ENCODE measurements at places on chromosomes 16 and 17.

- no peak for DNase-seq
Measured at GRCh38 chr17:9173386-9173983, 152.2 kb downstream of the NTN1 start.

GRCh38 chr16:30122604-30123160 lies 338 bp downstream of the MAPK3 start:
- DNase-seq = no peak

DNA sequence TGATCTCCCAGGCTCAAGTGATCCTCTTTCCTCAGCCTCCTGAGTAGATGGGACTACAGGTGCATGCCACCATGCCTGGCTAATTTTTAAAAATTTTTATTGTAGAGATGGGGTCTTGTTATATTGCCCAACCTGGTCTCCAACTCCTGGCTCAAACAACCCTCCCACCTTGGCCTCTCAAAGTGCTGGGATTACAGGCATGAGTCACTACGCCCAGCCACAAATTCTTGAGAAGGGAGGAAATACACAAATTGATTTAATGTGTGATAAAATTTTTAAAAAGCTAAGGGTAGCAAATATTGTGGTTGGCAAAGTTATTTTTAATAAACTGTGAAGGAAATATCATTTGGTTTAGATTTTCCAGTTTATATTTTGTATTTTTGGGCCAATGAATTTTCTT lies 9.6 kb downstream of the ITGAD start:
- no peak for DNase-seq

DNA sequence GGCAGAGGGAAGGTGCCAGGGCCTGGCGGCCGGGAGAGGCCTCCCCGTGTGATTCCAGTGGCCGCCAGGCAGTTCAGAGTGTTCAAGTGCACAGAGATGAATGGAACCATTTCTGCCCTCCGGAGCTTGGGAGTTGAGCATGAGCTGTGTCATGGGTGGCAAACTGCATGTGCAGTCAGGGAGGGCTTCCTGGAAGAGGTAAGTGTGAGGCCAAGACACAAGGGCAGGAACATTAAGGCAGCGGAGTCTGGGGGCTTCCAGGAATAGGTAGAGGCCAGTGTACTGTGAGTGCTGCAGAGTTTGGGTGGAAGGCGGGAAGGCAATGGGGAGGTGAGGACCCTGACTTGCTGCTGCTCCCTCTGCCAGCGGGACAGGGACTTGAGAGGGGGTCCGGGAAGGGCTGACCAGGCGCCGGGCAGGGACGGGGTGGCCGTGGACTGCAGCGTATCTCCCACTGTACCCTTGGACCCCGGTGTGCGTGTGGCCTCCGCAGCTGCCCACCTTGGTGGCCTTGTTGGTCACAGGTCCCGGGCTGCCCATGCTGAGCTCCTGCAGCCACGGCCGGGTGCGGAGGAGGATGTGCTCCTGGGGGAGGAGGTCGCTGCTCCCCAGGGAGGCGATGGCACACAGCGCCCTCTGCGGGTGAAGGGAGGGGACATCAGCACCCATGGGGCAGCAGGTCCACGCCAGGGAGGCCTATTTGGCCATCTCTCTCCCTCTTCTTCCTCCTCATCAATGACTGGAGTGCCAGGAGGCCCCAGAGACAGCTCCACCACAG lies 7.5 kb upstream of the CEP131 start:
- DNase-seq = no peak

DNA sequence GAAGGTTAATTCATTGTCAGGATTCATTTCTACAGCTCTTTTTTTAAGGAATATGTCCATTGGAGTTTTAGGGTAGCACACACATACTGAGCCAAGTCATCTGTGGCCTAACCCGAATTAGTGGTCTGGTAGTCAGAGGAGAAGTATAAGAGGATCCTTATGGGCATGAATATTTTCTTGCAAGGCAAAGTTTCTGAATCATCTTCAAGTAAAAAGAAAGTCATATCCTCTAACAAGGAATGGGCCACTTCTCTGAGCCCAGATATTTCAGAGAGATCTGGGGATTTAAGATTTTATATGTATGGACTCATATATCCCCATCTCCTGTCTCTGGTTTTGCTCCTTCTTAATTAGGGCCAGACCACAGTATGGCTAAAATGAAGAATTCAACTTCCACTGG lies 99.2 kb upstream of the CDH8 start:
- no peak for DNase-seq

DNA sequence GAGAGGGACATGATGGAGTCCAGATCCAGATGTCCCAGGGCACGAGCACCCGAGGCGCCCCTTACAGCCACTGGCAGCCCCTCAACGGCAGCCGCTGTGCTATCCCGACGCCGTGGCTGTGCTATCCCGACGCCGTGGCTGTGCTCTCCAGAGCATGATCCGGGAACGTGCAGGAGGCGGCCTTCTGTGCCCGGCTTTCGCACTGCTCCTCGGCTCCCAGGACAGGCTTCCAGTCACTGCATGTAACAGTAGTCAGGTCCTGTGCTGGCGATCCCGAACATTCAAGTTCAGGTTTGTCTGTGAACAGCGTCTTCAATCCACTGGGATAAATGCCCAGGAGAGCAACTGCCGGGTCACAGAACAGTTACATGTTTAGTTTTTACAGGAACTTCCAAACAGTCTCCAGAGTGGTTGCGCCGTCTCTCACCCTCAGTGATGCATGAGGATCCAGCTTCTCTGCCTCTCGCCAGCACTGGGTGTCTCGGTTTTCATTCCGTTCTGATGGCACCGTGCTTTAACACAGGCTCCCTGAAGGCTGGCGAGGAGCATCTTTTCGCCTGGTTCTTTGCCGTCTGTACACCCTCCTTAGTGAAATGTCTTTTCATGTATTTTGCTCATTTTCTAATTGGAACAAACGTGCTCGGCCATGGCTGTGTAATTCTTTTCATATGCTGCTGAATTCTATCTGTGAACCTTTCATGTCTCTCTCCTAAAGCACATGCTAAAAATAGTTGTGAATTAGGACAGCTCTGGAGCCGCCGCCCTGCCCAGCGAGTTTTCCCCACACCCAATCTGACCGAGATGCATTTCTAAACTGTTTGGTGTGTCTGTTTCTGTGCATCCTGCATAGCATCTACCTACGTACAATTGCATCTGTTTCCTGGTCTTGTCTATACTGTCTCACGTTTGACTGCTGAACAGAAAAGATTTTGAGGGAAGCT lies 72.6 kb upstream of the METRNL start:
- DNase-seq = no peak

Measured in KG1 (cell line).